ENCODE measurements at places on chromosomes 7 and 10. TPM values are rescaled to one million over a fixed set of nuclear protein-coding genes. Genes with fewer than 3 reads are reported as not detected.

The ZPBP gene
- not detected for total RNA-seq

The C10orf62 gene
- 0.23 TPM for total RNA-seq

The PGAM1 gene
- 606 TPM for total RNA-seq

The HOXA7 gene
- total RNA-seq, result 1.8 TPM

The GPER1 gene
- 1.6 TPM for total RNA-seq

The TFEC gene
- total RNA-seq, result 0.46 TPM

The SLC13A1 gene
- total RNA-seq, result not detected

The FAM25A gene
- total RNA-seq, result not detected

The ITIH5 gene
- total RNA-seq, result 0.30 TPM

The VWC2 gene
- not detected for total RNA-seq

The GPRIN2 gene
- not detected for total RNA-seq

The DPY19L1 gene
- total RNA-seq, result 52.0 TPM

The SNX8 gene
- total RNA-seq, result 17.2 TPM

The CREM gene
- 25.4 TPM for total RNA-seq

The GDF2 gene
- not detected for total RNA-seq

The SFTPA1 gene
- total RNA-seq, result not detected

The CCDC3 gene
- 0.05 TPM for total RNA-seq

The SCART1 gene
- total RNA-seq, result 2.7 TPM

The FKBP6 gene
- not detected for total RNA-seq

All from smooth muscle cell of the umbilical artery (primary cell).